Thyroid gland (tissue), 4 donors: ENCODE measurements at places on chromosomes 2 and 18.
A peak's percentile ranks its signal among the peaks of the same experiment; 100 is the strongest.

- no peak for DNase-seq
These were observed 167.7 kb downstream of the TDRD15 start for GRCh38 chr2:21291426-21291825.

- no peak for DNase-seq
These were observed 118.3 kb downstream of the CAPN13 start for GRCh38 chr2:30688956-30689401.

DNA sequence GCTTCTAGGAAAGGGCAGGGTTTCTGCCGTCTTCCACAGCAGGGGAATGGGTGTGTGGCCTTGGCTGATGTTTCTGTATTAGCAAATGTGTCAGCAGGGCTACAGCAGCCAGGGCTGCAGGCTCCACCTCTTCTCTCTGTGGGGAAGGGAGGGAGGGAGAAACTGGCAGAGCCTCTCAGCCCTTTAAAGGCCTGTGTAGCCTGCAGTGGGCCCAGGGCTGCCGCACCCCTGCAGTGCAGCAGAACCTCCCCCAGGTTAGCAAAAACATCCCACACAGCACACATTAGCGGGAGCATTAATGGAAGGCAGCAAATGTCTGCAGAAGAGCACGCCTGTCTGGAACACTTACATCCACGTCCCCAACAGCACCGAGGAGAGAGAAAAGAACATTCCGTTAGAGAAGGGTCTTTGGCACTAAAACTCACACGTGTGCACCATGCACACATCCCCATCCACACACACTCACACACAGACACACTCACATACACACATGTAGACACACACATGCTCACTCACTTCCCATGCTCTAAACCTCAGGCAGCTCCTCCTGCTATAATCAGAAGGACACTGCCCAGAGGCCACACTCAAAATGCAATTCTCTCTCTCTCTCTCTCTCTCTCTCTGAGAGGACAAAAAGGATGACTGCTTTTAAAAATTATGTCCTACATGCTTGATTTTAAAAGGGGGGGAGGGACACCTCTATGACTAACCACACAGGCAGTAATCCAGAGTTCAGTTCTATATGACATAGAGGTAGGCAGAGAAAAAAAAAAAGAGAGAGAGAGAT, 24.1 kb downstream of the MRPL35 start:
- DNase-seq = no peak

DNA sequence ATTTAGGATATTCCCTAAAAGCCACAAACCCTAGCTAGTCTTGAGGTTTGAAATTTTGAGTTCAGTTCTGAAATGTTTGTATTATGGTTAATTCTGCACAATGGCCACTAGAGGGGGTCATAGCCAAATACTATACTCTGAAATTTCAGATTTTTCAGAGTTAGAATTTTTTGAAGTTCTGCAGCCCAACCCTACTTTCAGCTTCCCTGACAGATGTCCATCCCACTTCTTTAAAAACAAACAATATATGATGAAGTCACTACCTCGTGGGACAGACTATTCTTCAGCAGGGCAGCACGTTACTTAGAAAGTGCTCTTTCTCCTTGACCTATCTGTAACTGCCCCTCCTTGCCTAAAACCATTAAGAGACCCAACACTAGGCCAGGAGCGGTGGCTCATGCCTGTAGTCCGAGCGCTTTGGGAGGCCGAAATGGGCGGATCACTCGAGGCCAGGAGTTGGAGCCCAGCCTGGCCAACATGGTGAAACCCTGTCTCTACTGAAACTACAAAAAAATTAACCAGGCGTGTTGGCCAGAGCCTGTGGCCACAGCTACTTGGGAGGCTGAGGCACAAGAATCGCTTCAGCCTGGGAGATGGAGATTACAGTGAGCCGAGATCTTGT, 48.2 kb upstream of the PAPOLG start:
- peak; percentile 1 for DNase-seq

- no peak for DNase-seq
These were observed 77.0 kb downstream of the PRKCE start for GRCh38 chr2:45728458-45728942.

DNA sequence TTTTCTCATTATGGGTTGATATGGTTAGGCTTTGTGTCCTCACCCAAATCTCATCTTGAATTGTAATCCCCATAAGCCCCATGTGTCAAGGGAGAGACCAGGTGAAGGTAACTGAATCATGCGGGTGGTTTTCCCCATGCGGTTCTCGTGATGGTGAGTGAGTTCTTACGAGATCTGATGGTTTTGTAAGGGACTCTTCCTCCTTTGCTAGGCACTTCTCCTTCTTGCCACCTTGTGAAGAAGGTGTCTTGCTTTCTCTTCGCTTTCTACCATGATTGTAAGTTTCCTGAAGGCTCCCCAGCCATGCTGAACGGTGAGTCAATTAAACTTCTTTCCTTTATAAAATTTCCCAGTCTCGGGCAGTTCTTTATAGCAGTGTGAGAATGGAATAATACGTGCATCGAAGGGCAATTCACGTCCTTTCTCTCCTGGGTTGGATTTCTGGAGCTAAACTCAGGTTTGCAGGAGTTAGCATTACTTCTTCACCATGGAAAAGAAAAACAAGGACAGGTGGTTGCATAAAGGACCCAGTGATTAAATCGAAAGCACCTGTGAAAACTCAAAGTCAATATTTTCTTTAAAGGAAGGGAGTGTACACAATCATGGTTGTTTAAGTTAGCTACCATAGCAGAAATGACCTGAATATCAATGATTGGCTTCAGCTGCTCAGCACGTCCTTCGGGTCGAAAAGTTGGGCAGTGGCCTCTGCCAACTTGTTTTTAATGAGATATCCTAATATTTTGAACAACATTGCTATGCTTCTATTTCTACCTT, 54.1 kb downstream of the CDC42EP3 start:
- DNase-seq = no peak

DNA sequence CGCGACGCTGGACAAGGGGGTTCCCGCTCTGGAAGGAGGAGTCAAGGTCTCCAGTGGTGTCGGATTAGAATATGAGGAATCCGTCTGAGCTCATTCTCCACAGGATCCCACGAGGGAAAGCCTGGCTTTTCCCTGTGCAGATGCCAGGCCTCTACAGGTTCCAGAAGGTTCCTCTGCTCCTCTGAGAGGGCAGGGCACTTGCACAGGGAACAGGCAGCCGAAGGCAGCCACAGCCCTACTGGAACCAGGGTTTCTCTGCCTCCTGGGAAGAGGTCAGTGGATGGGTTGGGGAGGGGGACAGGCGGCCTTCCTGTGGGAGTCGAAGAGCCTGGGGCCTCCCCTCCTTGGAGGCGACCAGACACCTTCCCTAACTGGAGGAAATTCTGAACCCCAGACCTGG, 1.7 kb upstream of the AQP12A start:
- DNase-seq = no peak

GRCh38 chr2:46311651-46312223, 14.5 kb downstream of the EPAS1 start:
- no peak for DNase-seq

GRCh38 chr2:30277582-30277981, 46.2 kb downstream of the LBH start:
- DNase-seq = no peak

GRCh38 chr18:47752796-47753645, 177.4 kb downstream of the SMAD2 start:
- DNase-seq = no peak
